T-helper 2 cell (primary cell): ENCODE measurements at places on chromosomes 11 and 22.

DNA sequence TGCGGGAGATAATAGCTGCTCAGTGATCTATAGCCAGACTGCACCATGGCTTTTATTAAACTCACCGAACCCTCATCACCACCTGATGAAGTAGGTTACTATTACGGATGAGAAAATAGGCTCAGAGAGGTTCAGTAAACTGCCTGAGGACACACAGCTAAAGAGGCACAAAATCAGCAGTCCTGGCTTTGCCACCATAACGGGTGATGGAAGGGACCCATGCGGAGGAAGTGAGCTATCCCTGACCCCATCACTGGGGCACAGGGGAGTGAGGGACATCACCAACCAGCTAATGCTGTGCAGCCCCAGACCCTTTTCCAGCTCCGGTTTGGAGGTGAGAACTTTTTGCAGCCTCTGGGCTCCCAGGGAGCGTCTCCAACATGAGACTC is 7.3 kb upstream of the DERL3 start:
- DNase-seq: no peak

GRCh38 chr11:70032470-70032795 is 45.7 kb upstream of the ANO1 start:
- DNase-seq: no peak

GRCh38 chr11:113184498-113184897 is 129.9 kb upstream of the TTC12 start:
- DNase-seq: no peak

DNA sequence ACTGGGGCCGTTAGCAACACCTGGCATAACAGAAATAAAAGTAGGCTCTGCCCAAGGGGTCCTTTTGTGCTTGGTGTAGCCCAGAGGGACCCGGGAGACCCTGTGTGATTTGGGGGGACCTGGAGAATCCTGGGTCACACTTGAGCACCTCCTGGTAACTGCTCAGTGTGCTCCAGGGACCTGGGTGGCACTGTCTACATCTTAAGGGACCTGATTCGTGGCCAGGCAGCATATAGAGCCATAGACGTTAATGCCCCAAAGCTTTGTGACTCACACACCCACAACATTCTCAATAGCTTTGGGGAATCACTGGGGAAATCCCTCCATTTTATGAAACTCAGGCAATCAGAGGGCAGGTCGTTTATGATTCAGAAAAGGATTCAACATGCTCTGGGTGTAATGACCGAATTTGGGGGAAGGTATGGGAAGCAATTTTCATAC is 3.6 kb upstream of the IGF2 start:
- DNase-seq: no peak

DNA sequence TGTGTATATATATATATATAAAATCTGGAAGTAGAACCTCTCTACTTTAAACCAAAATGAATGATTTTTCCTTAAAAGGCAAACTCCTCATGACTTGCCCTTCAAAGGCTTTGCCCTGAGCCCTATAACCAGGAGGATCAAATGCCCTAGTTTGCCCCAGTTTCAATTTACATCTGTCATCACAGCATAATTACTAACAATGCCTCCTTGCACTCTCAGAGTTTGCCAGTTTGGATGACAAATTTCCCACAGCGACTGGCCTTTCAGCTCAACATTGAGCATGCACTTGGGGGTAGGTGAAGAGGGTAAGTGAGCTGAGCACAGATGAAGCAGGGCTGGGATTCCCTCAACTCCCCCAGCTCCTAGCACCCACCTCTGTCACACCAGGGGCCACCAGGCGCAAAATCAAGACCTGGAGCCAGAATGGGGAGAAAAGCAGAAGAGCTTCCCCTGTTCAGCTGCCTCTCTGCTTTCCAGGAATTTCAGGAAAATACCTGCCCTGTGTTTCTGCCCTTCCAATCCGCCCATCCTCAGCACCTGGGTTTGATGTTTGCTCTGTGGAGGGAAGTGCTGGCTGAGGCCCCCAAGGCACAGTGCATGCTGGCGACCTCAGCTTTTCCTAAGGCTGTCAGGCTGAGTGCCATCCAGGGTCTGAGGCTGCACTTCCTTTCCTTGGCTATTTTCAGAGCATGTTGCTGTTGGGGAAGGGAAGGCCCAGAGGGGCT is 67.5 kb downstream of the ADAMTS15 start:
- no peak for DNase-seq

DNA sequence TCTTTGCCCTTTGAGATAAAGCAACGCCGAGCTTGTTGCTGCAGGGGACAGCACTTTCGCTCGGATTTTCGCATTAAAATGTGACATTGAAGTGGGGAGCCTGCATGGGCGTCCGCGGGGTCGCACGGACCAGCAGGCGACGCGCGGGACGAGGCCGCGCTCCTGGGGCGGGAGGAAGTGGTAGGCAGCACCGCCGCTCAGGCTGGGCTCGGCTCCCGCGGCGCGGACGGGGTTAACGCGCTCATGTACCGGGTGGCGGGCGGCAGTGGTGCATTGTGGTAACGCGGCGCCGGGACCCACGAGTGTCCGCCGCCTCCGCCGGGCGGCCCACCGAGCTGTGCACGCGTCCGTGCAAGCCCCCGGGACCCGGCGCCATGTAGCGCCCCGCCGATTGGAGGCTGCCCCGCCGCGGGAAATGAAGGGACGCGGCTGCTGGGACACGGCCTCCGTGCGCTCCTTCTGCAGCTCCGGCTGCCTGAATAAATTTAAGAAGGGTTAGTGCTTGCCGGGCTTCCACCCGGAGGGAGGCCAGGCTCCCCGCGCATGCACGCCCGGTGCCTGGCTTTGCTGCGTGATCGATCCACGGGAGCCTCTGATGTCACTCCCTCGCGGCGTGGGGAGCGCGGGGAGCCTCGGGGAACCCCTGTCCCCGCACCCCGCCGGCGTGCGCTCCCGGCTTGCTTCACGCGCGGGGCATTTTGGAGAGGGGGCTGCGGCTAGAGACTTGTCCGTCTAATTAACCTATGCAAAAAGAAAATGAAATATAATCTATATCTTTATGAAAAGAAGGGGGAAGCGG is 127.7 kb downstream of the OSBP2 start:
- peak; percentile 21 for DNase-seq

GRCh38 chr11:129955282-129955681 is 47.4 kb downstream of the PRDM10 start:
- no peak for DNase-seq

- DNase-seq: no peak
Measured at GRCh38 chr22:24096758-24097115, 84.5 kb upstream of the SUSD2 start.

- DNase-seq: no peak
Measured at GRCh38 chr11:116110802-116111201, 606.6 kb upstream of the CADM1 start.
